Gastroesophageal sphincter (tissue), 4 donors: ENCODE measurements at places on chromosomes 3 and 15. TPM values are rescaled to one million over a fixed set of nuclear protein-coding genes. Genes with fewer than 3 reads are reported as not detected.

DNA sequence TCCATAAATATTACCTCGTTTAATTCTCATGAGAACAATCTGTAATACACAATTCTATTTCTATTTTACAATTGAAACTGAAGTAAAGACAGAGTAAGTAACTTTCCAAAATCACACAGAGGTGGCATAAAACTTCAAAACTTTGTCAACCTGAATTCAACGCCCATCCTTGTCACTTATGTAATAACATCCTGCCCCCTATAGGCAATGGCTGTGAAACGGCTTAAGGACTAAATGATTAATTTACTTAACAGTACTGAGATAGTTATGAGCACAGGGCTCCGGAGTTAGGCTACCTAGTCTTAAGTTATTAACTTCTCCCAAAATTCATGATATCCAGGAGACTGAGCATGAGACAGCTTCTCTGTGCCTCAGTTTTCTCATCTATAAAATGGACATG, 293.1 kb upstream of the CHRM5 start:
- no peak overlapping the region for H3K4me3 ChIP-seq
- no peak overlapping the region for H3K27ac ChIP-seq
- H3K27me3 ChIP-seq: no peaks in the 10 kb centered on the region
- H3K36me3 ChIP-seq: peaks cover 8% of the 10 kb centered on the region
- H3K4me1 ChIP-seq: no peaks in the 10 kb centered on the region

DNA sequence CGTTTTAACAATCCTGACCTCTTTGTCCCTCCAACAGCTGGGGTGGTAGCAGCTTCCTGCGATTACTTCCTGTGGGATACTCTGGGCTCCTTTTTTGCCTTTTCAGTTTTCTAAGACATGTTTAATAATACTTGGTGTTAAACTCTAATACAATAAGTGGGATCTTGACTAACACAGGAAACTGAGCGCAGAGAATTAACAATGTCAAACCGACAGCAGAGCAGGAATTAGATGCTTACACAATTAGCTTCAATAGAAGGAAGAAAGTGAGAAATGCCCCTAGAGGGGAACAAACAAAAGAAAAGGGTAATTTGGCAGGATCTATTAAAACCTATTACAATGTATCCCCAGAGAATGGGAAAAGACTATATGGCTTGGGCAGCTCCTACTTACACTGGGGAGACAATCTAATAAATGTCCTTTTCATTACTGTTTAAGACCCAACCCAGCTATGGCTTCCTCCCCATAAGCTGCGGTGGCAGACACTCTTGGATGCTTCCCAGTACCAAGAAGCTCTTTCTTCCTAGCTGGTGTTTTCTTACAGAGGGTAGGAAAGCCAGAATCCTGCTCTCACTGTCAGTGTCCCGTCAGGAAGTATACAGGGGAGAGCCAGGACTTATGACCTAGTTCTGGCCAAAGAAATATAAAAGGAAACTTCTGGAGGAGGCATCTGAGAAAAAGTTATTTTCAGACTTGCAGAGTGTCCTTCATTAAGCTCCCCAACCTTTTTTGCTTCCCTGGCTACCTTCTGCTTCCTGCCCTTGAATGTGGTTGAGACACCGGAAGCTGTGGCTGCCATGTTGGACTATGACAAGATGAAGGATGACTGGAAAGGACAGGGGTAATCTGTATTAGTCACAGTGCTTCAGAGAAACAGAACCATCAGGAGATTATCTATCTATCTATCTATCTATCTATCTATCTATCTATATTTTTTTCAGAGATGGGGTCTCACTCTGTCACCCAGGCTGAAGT, 194.1 kb upstream of the KBTBD8 start:
- no peaks in the 10 kb centered on the region for H3K27me3 ChIP-seq
- ATAC-seq: no peak
- H3K27ac ChIP-seq: peak overlapping the region; percentile 34
- H3K4me3 ChIP-seq: no peak overlapping the region
- H3K4me1 ChIP-seq: peaks cover 21% of the 10 kb centered on the region

- H3K27me3 ChIP-seq: no peaks in the 10 kb centered on the region
- ATAC-seq: no peak
- no peak overlapping the region for H3K4me3 ChIP-seq
- H3K4me1 ChIP-seq: peaks cover 23% of the 10 kb centered on the region
- no peaks in the 10 kb centered on the region for H3K36me3 ChIP-seq
- no peak overlapping the region for H3K27ac ChIP-seq
Measured at GRCh38 chr15:91870876-91871537, 17.5 kb downstream of the SLCO3A1 start.

DNA sequence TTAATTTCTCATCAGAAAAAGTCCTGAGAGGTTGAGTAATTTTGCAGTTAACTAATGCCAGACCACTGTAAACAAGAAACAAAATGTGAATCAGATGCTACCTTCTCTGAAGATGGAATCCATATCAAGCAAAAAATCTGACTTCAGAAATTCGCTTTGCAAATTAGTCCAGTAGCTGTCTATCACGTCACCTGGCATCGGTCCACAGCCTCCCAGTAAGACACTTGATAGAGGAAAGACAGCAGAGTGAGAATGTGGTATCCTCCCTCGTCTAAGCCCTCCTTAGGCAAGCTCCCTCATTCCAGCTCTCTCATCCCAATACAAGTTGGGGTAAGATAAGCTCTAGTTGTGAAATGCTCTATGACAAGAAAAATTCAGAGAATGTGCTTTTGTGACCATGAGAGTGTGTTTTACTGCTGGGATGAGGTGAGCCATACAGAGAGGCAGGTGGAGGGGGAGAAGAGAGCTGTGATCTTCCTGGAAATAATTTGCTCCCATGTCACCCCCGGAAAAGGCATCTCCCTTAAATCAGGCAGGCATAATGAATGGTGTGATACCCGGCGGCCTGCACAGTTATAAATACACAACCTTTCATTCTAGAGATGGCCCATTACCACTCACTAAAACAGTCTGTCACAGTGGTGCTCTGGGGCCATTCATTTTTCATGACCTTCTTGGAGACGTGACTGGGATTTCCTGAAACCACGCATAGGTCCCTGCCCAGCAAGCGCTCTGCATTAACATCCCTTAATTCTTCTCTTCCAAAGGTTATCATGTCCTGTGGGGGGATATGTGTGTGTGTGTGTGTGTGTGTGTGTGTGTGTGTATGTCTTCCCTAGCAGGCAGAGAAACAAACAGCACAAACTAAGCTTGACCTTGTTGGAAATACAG, 602.0 kb upstream of the KCNMB2 start:
- no peaks in the 10 kb centered on the region for H3K4me1 ChIP-seq
- no peaks in the 10 kb centered on the region for H3K27me3 ChIP-seq
- peak; percentile 71 for ATAC-seq
- no peak overlapping the region for H3K27ac ChIP-seq
- H3K4me3 ChIP-seq: no peak overlapping the region

GRCh38 chr15:98653686-98654085, 5.3 kb downstream of the IGF1R start:
- H3K27ac ChIP-seq: no peak overlapping the region
- no peak for ATAC-seq
- peaks cover 4% of the 10 kb centered on the region for H3K4me1 ChIP-seq
- H3K36me3 ChIP-seq: no peaks in the 10 kb centered on the region

- no peaks in the 10 kb centered on the region for H3K4me1 ChIP-seq
- no peaks in the 10 kb centered on the region for H3K36me3 ChIP-seq
- no peak overlapping the region for H3K27ac ChIP-seq
Measured at GRCh38 chr3:120180731-120181412, 86.6 kb upstream of the GSK3B start.

- no peaks in the 10 kb centered on the region for H3K4me1 ChIP-seq
- H3K27ac ChIP-seq: no peak overlapping the region
- no peaks in the 10 kb centered on the region for H3K27me3 ChIP-seq
- no peak overlapping the region for H3K4me3 ChIP-seq
- ATAC-seq: peak; percentile 85
- no peaks in the 10 kb centered on the region for H3K36me3 ChIP-seq
Measured at GRCh38 chr15:39511000-39511915, 69.6 kb upstream of the THBS1 start.

DNA sequence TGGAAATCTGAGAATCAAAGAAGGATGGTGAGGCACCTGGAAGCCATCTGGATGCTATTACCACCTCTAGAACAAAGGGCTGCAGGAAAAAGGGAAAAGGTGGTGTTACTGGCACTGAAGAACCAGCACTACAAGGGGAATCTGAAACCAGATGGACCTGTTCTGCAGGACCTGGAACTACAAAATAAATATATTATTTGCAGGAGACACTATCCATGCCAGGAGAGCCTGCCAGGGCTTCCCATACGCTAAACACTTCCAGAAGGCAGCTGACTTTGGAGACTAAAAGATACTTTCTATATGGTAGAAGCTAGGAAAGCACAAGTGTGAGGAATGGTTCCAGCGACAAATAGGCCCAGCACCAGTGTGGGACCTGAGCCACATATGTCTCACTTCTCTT, 83.4 kb upstream of the POU1F1 start:
- no peak overlapping the region for H3K4me3 ChIP-seq
- ATAC-seq: no peak
- H3K27me3 ChIP-seq: no peaks in the 10 kb centered on the region
- no peak overlapping the region for H3K27ac ChIP-seq

DNA sequence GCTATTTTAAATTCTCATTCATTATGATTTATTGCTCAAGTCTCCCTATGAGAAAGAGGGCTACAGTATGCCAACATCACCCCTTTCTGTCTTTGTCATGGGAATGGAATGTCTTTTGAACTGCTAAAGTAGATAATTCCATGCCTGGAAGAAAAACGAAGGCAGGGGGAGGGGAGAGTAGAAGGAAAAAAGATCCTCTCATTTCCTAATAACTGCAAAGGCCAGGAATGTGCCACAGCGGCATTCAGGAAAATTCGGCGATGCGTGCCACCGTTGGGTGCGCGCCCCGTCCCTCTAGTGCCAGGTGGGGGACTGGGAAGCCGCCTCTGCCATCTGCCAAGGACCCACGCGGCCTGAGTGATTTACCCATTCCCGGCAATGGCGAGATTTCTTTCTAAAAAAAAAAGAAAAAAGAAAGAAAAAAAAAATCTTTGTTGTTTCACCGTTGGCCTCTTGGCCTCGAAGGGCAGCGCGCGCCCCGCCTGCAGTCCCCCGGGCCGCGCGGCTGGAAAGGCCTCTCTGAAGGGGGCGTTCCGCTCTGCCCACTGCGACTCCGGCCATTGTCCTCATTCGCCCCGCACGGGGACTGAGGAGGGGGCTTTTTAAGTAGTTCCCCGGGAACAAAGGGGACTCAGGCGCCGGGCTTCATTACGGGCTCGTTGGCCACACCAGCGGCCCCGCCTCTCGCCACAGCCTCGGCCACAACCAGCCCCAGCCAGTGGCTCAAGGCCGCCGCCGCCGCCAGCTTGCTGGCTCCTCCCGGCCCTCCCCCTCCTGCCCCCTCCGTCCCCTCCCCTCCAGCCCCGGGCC, 54.5 kb downstream of the CPN2 start:
- no peaks in the 10 kb centered on the region for H3K27me3 ChIP-seq
- peak overlapping the region; percentile 36 for H3K4me3 ChIP-seq
- H3K36me3 ChIP-seq: no peaks in the 10 kb centered on the region
- peaks cover 5% of the 10 kb centered on the region for H3K4me1 ChIP-seq
- H3K27ac ChIP-seq: no peak overlapping the region

GRCh38 chr3:170244576-170244975, 22.4 kb downstream of the PRKCI start:
- H3K27me3 ChIP-seq: no peaks in the 10 kb centered on the region
- no peak overlapping the region for H3K4me3 ChIP-seq
- H3K27ac ChIP-seq: no peak overlapping the region

DNA sequence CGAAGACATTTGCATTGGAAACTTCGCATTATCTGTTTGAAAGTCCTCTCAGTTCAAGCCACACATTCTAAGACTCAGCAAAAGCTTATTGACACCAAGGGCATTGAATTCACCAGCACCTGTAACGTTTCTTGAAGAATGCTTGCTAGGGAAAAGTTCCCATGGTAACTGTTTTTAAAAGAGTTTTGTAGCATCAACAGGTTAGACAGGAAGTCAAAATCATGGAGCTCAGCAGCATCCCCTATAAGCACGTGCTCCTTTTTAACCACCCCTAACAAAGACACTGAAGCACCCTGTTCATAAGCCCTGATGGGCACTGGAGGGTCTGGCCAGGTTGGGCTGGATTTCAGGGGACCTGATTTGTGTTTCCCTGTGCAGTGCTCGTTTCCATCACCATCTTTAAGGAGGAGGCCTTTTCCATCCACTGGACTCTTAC, 229.7 kb upstream of the BHLHE40 start:
- H3K4me1 ChIP-seq: peaks cover 21% of the 10 kb centered on the region
- peaks cover 31% of the 10 kb centered on the region for H3K36me3 ChIP-seq
- no peak for ATAC-seq
- peak overlapping the region; percentile 72 for H3K27ac ChIP-seq

- ATAC-seq: peak; percentile 60
- peak overlapping the region; percentile 86 for H3K27ac ChIP-seq
- H3K27me3 ChIP-seq: peaks cover 57% of the 10 kb centered on the region
- H3K4me3 ChIP-seq: peak overlapping the region; percentile 65
- H3K4me1 ChIP-seq: peaks cover 58% of the 10 kb centered on the region
- H3K36me3 ChIP-seq: no peaks in the 10 kb centered on the region
Measured at GRCh38 chr3:14810070-14810791, 8.5 kb upstream of the FGD5 start.

DNA sequence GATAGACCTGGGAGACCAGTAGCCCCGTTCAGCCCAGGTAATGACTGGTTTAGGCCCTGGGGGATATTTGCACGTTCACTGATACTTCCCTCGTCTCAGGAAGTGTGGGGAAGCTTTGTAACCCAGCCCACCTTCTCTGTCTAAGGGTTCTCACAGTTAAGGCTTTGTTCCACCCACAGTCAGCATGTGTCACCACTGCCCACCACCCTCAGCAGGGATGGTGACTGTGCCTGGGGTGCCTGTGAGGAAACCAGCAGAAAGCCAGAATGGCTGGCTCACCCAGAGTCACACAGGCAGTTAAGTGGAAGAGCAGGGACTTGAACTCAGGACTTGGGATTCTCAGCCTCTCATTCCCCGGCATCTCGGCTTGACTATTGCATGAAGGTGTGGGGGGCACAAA, 5.2 kb downstream of the KBTBD13 start:
- peak overlapping the region; percentile 51 for H3K27ac ChIP-seq
- peaks cover 11% of the 10 kb centered on the region for H3K4me1 ChIP-seq
- H3K27me3 ChIP-seq: peaks cover 9% of the 10 kb centered on the region
- H3K4me3 ChIP-seq: no peak overlapping the region
- ATAC-seq: no peak

DNA sequence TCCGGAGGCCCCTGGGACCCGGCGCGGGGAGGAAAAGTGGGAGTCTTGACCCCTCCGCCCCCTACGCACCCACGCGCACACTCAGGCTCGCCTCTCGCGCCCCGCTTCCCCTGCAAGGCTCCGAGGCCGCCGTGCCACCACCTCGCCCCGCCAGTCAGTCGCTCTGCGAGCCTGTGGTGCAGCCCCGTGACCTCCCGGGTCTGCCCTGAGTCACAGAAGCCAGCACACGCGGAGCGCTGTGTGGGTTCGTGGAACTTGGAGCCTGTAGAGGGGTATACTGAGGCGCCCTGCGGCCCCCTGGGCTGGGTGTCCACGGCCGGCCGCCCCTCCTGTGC, 380 bp upstream of the ALS2CL start:
- H3K4me1 ChIP-seq: peaks cover 80% of the 10 kb centered on the region
- H3K36me3 ChIP-seq: no peaks in the 10 kb centered on the region
- no peaks in the 10 kb centered on the region for H3K27me3 ChIP-seq
- ATAC-seq: peak; percentile 20

ADIPOQ gene
- 0.67 TPM for total RNA-seq

AADAC gene
- total RNA-seq: not detected

HIGD1A gene
- total RNA-seq: 173 TPM

NEK10 gene
- total RNA-seq: 1.0 TPM
